ENCODE measurements at places on chromosomes 7 and 10.
A peak's percentile ranks its signal among the peaks of the same experiment; 100 is the strongest.

DNA sequence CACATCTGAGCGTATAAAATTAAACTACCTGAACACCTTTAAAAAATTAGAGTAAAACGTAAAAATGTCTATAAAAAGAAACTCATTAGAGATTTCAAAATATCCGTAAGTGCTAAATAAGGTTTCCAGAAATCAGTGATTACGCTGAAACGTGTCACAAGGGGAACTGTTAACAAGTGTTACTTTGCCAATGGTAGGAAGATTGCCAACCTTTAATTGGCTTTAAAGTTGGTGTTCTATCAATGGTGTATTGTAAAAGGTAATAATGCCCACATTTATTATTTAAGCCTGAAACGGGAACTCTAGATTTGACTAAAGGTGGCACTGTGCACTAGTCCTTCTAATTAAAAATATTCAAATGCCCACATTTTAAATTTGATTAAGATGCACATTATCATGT lies 37.8 kb upstream of the HIBADH start:
- no peak for DNase-seq

GRCh38 chr10:89398003-89398749 lies 5.8 kb downstream of the IFIT1 start:
- no peak for DNase-seq

DNA sequence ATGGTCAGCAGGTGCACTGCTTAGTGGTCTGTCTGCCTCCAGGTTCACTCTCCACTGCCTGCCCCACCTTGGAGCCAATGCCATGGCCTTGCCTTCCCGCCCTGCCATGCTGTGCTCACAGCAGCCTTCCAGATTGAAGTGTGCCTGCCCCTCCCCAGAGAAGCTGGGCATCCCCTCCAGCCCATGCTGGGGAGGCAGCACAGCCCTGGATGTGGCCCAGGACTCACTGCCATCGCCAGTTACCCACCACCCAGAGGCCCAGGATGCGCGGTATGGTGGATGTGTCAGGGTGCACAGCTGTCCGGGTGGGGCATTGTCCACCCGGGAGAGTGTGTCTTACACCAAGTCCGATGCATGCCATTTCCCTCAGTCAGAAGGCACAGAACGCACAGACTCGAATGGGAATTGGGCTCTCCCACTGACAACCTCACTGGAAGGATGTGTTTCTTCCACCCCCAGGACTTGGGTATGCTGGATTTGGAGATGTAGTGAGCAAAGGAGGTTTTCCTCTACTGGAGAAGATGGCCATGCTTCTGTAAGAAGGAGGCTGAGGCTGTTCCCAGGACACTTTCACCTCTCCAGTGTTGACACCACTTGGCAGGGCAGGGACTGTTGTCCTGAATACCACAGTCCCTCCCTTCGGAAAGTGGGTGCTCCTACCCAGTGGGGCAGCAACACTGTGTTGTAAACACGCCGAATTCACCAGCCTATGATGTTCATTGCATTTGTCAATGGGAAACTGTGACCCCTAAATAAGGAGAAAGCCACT lies 122.0 kb downstream of the ADARB2 start:
- DNase-seq, result no peak

GRCh38 chr10:74071157-74071556 lies 73.2 kb downstream of the VCL start:
- peak; percentile 59 for DNase-seq

DNA sequence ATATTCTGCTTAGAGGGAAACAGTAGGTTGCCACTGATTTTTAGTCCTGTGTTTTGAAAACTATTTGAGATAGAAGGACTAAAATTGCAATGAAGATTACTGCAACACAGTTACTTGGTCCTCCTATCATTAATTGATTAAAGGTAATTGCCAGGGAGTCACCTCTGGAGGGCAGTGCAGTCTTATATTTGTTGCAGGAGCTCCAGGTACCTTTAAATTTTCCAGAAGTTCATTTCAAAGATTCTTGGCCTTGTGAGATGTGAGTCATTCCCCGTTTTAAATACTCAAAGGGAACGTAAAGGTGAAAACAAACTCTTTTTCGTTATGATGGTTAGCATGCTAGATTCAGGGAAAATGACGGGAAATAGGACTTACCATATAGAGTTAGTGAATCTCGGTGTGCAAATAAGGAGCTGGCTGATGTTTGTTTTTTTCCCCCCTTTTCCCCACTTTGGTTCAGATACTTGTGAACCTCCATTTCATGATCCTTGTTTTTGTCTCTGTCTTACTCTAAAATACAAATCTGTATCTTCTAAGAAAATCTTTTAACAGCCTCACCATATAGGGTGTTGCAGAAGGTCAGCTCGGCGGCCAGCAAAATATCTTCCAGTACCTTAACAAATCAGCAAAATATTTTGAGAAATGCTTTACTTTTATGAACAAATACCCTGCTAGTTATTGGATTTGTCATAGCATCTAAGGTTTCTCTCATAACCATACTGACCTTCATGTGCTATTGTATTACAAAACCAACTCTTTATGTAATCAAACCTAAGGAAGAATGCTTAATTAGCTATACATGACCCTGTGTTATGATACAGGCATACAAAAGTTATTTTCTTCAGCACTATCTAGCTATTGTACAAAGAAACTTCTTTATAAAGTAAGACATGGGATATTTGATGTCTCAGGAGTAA lies 143.0 kb upstream of the HDAC9 start:
- peak; percentile 66 for DNase-seq
